NCI-H1048 (cell line): ENCODE measurements at places on chromosomes 6 and 20.

GRCh38 chr6:1697688-1698351, 88.1 kb downstream of the FOXC1 start:
- DNase-seq: no peak

GRCh38 chr6:149079911-149080491, 237.5 kb upstream of the TAB2 start:
- DNase-seq: no peak

- no peak for DNase-seq
These were observed 34.8 kb upstream of the SIRT5 start for GRCh38 chr6:13539572-13539971.

DNA sequence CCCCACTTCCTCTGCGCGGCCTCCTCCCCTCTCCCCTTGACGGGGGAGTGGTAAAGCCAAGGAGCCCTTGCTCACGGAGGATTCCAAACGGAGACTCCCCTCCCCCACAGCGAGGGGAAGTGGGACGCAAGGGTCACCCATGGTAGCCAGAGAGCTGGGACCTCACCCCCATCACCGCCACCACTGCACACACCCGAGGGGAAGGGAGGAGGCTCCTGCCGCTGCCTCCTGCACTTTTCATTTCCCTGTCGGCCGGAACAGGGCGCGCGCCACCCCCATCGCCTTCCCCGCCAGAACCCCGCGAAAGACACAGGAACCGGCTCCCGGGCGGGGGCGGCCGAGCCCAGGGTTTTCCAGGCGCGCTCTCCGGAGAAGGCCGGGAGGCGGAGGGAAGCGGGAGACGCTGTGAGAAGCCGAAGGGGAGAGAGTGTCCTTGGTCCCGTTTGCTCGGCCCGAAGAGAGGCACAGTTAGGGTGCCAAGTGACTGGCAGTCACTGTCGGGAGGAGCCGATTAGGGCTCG, 789 bp downstream of the CCND3 start:
- no peak for DNase-seq

DNA sequence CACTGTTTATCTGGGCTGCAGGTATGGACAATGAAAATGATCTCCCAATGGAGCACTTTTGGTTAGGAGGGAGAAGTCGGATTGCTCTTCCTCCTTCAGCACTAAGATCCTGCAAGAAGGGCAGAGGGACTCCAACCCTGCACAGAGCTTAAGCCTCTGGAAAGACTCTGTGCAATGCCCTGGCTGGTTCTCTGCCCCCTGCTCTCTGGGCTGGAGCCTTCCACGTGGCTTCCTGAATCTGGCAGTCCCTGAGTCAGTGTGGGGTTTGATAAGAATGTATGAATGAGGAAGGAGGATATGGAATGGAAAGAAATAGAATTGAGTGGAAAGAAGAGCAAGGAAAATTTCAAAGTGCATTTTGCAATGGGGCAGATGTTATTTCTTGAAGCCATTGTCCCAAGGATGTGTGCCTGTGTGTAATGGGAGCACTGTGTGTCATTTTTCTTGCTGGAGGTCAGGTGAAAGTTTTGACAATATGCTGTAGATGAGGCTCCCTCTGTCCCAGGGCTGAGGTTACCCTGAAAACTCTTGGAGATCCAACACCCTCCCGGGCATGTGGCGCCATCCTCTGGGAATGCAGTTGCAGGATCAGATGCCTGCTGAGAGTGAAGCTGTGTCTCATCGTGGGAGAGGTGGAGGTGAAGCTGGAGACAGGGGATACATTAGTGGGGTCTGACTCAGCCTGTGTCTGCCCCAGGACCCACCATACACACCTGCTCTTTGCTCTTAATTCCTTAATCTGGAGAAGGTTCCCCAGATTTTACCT, 16.3 kb upstream of the CST9L start:
- no peak for DNase-seq

GRCh38 chr6:46022106-46022948, 6.7 kb upstream of the CLIC5 start:
- no peak for DNase-seq

DNA sequence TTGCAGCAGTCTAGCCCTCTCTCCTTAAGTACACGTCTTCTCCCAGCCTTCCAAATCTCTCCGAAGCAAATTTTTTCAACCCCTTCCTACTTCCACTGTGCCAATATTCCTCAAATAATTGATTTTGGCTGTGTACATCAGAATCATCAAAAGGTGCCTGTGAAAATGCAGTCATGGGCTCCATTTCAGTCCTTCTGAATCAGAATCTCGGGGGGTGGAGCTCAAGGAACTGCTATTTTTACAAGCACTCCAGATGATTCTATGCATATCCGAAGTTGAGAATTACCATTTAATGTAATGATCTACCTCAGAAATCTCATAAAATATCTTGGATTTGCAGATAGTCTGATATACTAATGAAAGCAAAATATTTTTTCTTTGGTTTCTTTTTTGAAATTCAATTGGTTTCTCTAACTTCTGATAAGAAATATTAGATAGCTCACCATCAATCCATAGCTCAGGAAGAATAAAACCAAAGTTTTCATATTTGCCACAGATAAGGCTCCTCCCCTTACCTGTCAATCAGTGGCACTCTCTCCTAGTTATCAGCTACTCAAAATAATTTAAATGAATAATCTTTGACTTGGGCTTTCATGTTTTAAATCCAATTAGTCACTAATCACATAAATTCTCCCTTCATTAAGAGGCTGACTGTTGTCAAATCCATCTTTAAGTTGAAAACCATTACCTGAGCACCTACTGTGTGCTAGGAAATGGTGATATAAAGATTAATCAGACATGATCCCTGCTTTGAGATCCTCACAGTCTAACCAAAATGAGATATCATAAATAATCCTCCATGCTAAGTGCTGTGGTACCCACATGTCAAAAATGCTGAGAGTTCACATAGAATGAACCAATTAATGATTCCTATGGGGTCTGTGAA, 36.4 kb upstream of the STXBP5 start:
- DNase-seq: no peak

DNA sequence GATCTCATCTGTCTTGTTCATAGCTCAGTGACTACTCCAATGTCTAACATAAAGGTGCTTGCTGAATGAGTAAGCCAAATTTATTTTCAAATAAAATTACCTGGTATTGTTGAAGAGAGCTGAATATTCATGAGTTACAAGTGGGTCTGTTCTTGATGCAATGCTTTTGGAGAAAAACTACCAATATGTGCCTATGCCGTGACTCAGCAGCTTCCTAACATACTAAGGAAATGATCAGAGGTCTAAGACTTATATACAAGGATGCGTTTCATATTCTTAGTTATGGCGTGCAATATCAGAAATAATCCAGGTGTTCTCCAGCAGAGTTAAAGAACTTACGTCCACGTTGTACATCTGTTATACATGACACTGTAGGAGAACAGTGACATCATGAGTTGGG, 5.1 kb downstream of the FAM120B start:
- DNase-seq: no peak

- no peak for DNase-seq
These were observed 132.7 kb upstream of the GMDS start for GRCh38 chr6:2378046-2378657.

GRCh38 chr6:124148236-124148957, 344.7 kb downstream of the NKAIN2 start:
- DNase-seq: no peak

GRCh38 chr6:88599571-88599970, 363.8 kb downstream of the RNGTT start:
- no peak for DNase-seq

DNA sequence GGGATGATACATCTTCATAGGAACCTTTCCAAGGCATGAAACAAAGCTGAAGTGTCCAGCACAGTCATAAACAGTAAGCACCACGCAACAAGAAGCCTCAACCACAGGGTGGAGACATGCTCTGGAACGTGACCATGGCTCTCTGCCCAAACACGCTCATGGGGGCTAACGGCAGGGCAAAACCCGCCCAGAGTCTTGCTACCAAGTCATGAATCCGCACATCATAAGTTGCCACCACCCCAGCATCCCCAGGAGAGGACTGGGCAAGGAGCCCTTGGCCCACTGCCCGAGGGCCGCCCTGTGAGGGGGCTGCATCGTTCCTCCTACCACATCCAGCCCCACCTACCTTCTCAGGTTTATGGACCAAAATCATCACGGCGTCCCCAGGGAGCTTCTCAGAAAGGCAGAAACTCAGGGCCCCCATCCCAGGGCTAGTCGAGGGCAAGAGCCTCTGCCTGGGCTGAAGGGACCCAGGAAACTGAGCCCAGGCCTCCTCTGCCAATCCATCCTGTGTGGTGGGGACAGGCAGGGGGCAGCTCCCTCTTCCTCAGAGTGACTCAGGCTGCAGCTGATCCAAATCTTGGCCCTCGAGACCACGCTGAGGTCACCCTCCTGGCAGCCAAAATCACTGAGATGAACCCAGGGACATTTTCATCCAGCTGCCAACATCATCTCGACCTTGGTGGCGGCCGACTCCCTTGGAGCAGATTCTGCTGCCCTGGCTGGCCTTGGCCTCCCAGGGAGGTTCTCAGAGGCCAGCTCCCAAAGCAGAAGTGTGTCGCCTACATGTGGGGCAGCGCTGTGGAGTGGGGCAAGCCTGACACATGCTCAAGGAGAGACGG, 42.6 kb downstream of the BMP7 start:
- no peak for DNase-seq

- DNase-seq: no peak
These were observed 142.0 kb downstream of the DLL1 start for GRCh38 chr6:170148709-170149470.

GRCh38 chr6:139577124-139577762, 202.8 kb upstream of the CITED2 start:
- DNase-seq: no peak

GRCh38 chr6:152122434-152122833, 315.0 kb downstream of the ESR1 start:
- DNase-seq: no peak

- DNase-seq: no peak
These were observed 205.2 kb upstream of the MARCKS start for GRCh38 chr6:113651920-113652319.

GRCh38 chr6:162156146-162156545, 571.4 kb downstream of the PRKN start:
- no peak for DNase-seq
